ENCODE measurements at places on chromosomes 2 and 18. TPM values are rescaled to one million over a fixed set of nuclear protein-coding genes. Genes with fewer than 3 reads are reported as not detected.

The HAAO gene
- 1.9 TPM for total RNA-seq

The LOXL3 gene
- total RNA-seq, result 2.6 TPM

The APOB gene
- total RNA-seq, result 9.7 TPM

DNA sequence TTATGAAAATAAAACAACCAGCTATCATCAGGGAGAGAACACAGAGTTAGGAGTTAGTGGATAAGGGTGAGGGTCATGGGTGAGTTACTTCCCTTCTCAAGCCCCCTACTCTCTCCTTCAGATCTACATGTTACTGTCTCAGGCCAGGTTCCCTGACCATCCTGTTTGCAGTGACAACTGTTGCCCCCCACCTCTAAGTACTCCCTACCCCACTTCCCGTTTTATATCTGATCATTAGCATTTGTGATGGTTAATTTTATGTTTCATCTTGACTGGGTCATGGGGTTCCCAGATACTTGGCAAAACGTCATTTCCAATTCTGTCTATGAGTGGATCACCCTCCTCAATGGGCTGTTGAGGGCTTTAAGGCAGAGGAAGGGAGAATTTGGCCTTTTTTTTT lies 32.8 kb upstream of the ATP8B1 start:
- no peak for DNase-seq

- DNase-seq, result no peak
Measured at GRCh38 chr2:15718103-15718943, 126.7 kb downstream of the DDX1 start.

The SH3RF3 gene
- total RNA-seq, result 7.4 TPM

The CIB4 gene
- total RNA-seq, result not detected

Measured in left ventricle myocardium superior (tissue), 1 donor.